ENCODE measurements at places on chromosomes 12 and 14. TPM values are rescaled to one million over a fixed set of nuclear protein-coding genes. Genes with fewer than 3 reads are reported as not detected.

- DNase-seq = peak; percentile 94
These were observed at the start of gene CFAP73 for GRCh38 chr12:113149361-113150150. CFAP73 (plus strand) TSS chr12:113149724; CDS start chr12:113149858, 134 bp downstream.

DNA sequence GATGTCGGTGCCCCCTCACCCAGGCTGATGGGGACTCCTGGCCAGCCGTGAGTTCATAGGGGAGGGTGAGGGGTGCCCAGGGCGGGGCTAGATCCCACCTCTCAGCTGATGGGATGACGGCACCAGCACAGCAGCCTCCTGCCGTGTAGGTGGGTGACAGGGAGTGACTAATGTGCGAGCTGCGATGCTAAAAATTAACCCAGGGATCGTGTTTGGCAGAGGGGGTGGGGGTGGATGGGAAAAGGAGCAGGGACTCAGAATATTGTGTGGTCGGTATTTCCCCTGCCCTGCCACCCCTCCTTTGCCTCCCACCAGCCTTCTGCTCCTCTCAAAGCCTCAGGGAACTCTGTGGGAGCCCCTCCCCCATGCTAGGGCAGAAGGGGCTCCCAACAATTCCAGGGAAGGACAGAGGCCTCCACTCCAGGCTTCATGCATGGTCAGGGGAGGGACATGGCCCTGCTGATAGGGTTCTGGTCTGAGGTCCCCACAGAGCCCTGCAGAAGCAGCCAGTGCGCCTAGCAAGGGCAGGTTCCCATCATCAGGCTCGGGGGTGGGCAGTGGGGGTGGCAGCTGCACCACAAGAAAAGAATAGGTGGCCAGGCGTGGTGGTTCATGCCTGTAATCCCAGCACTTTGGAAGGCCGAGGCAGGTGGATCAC, 12.5 kb downstream of the TAMALIN start:
- DNase-seq = no peak

DNA sequence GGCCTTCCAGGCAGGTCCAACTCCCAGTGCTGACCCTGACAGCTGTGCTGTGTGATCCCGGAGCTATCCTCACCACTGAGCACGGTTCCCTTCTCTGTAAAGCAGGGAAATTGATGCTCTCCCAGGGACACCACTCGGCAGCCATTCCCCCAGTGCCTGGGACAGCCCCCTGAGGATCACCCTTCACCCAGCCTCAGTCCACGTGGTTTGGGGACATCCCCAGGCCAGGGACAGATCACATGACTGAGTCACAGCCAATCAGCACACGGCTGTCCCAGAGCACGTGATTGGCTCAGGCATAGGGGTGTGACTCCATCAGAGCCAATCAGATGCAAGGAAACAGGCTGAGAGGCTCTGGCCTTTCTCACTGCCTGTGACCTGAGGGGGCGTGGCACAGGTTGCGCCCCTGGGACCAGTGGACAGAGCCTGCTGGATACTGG, 68.8 kb upstream of the SFSWAP start:
- DNase-seq = no peak

DNA sequence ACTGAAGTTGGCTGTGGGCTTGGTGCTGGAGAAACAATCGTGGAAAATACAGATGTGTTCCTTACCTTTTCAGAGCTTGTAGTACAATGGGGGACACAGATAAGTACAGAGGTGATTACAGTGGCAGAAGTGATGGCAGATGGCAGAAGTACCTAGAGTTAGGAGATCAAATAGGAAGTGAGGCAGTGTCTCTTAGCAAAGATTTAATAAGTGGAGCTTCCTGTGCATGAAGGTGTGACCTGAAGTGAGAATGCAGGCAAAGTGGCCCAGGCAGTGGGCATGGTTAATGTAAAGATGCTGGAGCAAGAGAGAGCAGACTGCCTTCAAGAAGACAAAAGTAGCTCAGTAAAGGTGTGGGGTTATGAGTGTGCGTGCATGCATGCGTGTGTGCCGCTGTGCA, 16.0 kb downstream of the LRRK2 start:
- DNase-seq = no peak

The CCDC60 gene
- 0.19 TPM for polyA plus RNA-seq

The RAD9B gene
- 1.0 TPM for polyA plus RNA-seq

Measured in renal pelvis (tissue), 12 donors.